ENCODE measurements at places on chromosomes 2 and 18. TPM values are rescaled to one million over a fixed set of nuclear protein-coding genes. Genes with fewer than 3 reads are reported as not detected.
A peak's percentile ranks its signal among the peaks of the same experiment; 100 is the strongest.

- no peak for DNase-seq
Measured at GRCh38 chr2:9802576-9802993, 40.7 kb upstream of the TAF1B start.

GRCh38 chr2:9211496-9211895 lies 4.9 kb downstream of the ASAP2 start:
- DNase-seq, result no peak

DNA sequence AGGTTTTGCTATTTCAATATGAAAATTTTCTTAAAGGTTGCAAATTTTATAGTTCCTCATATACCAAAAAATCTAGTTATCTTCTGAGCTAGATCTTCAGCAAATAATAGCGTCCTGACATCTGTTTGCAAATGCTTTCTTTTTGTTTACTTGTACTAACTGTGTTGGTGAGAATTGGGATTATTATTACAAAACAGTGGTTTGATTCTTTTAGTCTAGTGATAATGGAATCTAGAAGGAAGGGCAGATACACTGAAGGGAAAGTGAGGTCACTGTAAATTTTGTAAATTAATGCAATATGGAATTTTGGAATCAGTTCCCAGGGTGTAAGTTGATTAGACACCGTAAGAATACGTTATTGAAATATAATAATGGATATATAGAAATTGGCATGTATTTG lies 36.2 kb upstream of the NT5C1B start:
- DNase-seq, result no peak

DNA sequence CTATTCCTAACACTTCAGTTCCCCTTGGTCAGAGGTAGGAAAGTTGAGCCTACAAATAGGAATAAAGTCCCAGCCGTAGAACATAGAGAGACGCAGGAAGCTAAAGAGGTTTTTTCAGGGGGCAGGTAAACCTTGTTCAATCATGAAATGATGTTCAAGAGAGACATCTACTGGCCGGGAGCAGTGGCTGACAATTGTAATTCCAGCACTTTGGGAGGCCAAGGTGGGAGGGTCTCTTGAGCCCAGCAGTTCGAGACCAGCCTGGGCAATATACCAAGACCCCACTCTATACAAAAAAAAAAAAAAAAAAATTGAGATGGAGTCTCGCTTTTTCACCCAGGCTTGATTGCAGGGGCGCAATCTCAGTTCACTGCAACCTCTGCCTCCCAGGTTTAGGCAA lies 66.7 kb upstream of the DNAJC10 start:
- no peak for DNase-seq

DNA sequence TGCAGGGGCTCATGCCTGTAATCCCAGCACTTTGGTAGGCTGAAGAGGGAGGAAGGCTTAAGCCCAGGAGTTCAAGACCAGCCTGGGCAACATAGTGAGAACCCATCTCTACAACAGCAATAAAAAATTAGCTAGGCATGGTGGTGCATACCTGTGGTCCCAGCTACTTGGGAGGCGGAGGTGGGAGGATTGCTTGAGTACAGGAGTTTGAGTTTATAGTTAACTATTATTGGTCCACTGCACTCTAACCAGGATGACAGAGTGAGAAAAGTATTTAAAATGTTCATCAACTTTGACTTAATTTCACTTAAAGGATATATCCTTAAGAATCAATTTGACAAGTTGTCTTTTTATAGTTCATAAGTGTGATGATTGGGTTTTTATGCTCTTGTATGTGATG lies 14.3 kb upstream of the GPD2 start:
- no peak for DNase-seq

DNA sequence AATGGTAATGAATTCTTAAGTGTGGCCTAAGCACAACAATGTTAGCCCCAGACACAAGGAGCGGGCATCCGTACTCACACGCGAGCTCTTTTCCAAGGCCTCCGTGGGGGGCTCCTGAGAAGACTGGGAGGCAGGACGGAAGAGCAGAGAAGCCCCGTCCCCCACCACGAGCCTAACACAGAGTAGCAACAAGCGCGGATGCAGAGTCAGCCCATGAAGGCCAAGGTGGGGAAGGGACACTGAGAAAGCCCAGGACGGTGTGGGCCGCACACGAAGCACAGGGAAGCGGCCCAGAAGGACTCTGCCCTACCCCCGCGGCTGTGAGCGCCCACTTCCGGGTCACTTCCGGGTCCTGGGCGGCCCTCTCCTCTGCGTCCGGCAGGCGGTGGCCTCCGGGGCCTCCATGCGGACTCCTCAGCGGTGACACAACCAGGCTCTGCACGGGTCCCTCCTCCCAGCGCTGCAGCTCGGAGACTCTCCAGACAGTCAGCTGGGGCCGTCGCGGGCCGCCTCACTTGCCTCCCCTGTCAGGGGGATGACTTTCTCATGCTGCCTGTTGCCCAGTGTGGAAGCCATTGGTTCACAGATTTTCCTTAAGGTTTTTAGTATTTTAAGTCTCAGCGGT lies 151.5 kb downstream of the MTCL1 start:
- no peak for DNase-seq

DNA sequence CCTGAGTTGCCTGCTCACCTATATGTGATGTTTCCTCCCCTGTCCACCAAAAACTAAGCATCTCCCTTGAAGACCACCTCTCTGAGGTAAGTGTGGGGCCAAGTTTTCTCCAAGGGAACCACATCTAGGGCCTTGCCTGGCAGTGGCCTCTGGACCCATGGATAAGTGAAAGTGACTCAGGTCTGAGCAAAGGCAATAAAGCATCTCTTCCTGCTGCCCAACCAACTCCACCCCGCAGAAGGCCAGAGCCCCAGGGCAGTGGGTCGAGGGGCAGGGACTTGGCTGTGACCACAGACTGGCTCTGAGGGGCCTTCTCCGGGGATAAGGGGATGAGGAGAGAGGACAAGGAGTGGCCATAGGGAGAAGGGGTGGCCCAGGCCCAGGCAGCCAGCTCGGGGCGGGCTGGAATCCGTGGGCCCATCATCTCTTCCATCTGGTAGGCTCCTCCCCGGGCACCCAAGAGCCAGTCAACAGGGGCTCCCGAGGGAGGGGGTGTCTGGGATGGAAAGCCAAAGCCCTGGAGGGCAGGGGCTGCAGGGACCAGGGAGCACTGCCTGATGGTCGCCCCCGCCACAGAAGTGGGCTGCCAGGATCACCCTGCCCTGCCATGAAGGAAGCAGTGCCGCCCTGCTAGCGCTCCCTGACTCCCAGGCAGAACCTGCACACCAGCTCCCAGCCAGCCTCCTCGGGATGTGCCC lies 33.4 kb downstream of the EMX1 start:
- DNase-seq, result no peak

- DNase-seq, result no peak
Measured at GRCh38 chr18:79182047-79182713, 113.0 kb downstream of the ATP9B start.

GRCh38 chr2:229153951-229154350 lies 117.1 kb downstream of the PID1 start:
- no peak for DNase-seq

DNA sequence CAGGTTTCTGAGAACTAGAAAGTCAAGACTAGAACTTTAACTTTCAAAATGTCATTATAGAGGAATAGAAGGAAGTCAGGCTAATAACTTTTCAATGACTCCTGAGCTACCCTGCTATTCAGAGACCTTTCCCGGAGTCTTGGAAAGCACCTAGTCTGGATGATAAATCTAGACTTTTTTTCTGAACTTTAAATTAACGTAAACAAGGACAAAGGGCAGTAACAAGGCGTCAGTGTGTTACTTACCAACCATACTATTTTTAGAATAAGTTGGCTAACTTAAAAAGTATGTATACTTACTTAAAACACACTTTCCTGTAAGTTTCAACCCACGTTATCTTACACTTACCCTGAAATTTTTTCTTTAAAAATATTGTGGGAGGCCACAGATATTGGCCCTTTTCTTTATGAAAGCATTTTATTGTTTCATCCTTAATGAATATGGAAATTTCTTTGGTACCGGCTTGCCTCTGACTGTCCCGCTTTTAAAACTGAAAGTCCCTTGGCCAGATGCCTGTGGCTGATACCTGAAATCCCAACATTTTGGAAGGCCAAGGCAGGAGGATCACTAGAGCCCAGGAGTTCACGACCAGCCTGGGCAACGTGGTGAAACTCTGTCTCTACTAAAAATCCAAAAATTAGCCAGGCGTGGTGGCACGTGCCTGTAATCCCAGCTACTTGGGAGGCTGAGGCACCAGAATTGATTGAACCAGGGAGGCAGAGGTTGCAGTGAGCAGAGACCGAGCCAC lies 9.7 kb downstream of the PMAIP1 start:
- no peak for DNase-seq

- no peak for DNase-seq
Measured at GRCh38 chr2:34372967-34373366, 773.9 kb upstream of the FAM98A start.

DNA sequence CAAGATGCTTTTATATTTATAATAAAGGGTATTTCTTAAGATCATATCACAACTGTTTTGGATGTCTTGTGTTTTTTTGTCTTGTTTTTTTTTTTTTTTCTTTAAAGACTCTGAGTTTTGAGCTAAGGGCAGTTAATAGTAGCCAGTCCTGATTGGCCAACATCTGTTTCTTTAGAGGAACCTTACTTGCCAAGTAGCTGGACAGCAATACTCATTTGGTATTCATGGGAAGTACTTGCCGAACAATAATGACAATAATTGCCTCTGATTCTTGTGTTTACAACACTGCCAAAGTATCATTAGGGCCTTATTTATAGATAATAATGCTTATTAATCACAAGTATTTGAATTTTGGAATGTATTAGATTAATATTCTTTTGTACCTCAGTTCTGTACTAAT lies 17.1 kb upstream of the POU3F3 start:
- no peak for DNase-seq

DNA sequence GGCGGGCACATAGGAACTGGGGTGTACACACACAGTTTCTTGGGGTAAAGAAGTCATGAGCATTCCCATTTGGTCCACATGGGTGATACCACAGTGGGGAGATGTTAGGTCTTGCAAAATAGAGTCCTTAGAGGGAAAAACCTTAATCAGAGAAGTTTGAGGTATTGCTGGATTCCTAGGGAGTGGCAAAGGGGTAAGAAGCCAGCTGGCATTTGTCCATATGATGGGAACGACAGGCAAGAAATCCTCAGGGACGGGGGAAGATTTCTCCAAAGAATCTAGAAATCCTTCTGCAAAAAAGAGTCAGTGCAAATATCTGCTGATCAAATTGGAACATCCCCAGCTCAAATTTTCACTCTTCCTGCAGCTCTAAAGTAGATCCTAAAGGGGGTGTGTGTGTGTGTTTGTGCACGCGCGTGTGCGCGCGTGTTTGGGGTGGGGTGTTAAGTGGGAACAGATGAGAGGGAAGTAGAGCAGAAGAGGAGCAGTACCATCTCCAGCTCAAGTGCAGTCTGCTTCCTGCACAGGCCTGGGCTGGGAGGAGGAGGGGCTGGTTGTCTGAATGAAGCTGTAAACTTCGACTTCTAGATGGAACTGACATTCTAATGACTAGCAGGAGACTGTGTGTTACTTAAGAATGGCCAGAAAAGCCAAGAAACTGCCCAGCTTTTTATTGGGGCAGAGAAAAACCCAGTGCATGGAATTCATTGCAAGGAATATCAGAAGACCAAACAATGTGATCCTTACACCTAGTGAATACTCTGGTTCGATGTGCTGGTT lies 168.0 kb downstream of the SPP2 start:
- DNase-seq, result no peak

GRCh38 chr2:26347286-26347865 lies 787 bp upstream of the ADGRF3 start:
- DNase-seq, result no peak

DNA sequence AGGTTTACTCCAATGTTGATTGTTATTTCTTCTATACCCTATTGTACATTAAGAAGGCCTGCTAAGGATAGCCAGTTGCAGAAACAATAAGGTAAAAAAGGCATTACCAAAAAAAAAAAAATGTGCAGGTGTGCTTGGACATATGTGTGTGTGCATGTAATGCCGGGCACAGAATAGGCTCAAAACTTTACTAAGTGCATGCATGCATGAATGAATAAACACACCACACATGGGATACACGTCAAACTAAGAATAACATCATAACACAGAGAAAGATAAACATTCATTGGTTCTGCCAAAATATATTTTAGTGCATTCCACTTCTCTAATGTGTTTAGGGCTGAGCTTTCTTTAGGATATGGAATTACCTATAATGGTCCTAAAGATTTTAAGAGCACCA lies 298.2 kb downstream of the TCF4 start:
- DNase-seq, result no peak

- DNase-seq, result no peak
Measured at GRCh38 chr2:221437056-221437455, 135.0 kb downstream of the EPHA4 start.

DNA sequence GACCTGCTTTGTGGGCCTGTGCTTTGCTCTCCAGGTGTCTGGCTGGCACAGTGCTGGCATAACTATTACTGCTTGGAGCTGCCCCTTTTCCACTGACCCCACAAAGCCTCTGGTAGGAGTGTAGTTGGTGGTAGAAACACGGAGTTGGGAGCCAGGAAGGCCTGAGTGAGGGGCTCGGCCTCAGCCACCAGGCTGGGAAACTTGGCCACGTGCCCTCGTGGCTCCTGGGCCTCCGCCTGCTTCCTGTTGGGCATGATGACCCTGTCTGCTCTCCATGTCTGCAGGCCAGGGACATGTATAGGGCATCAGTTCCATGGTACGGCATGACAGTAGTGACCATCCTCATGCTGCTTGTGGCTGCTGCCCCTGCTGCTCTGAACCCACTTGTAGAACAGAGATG lies 241.2 kb downstream of the FAM210A start:
- DNase-seq, result no peak

GRCh38 chr2:191611614-191612013 lies 66.3 kb upstream of the NABP1 start:
- DNase-seq, result no peak

DNA sequence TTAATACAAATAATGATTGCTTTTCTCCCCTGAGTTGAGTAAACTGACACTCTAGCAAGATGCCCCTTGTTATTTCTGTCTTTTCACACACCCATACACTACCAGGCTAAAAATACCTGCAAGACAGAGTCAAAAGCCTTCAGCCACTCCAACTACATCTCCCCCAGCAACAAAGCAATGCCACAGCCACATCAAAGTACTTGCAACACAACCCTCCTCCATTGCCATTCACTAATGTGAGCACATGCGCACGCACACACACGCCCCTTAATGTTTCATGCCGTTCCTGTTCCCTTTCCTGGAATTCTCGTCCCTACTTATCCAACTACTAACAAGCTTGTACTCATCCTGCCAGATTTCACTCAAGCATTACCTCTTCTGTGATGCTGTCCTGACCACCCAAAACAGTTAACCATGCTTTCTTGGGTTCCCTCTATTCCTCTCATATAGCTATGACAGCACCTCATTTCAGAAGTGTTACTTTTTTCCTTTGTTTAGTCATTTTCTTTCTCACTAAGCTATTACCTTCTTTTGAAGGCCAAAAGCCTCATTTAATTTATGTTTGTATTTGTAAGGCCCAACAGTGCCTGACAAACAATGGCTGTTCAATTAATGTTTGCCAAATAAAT lies 29.6 kb downstream of the SLC25A12 start:
- DNase-seq, result peak; percentile 7

The CDK15 gene
- total RNA-seq, result not detected

The UGT1A3 gene
- not detected for total RNA-seq

The HOXD4 gene
- total RNA-seq, result not detected

The SIX3 gene
- total RNA-seq, result not detected

The EFR3B gene
- total RNA-seq, result 1.2 TPM

The VSNL1 gene
- total RNA-seq, result not detected

The VWC2L gene
- total RNA-seq, result not detected

The TXNL4A gene
- 142 TPM for total RNA-seq
